ENCODE measurements at places on chromosomes 7 and 10. TPM values are rescaled to one million over a fixed set of nuclear protein-coding genes. Genes with fewer than 3 reads are reported as not detected.

The FKBP6 gene
- total RNA-seq, result not detected

The SLC13A1 gene
- total RNA-seq, result not detected

The PTPRE gene
- 16.5 TPM for total RNA-seq

The ADGRA1 gene
- not detected for total RNA-seq

The AIMP2 gene
- total RNA-seq, result 45.6 TPM

The ERCC6 gene
- 19.2 TPM for total RNA-seq

The FEZF1 gene
- total RNA-seq, result not detected

The PPP1R9A gene
- total RNA-seq, result not detected

The JAZF1 gene
- 2.8 TPM for total RNA-seq

The GPNMB gene
- total RNA-seq, result 0.82 TPM

The HKDC1 gene
- total RNA-seq, result 0.61 TPM

The TMEM140 gene
- total RNA-seq, result 27.5 TPM

The TRIM73 gene
- 7.9 TPM for total RNA-seq

The NRP1 gene
- 2.0 TPM for total RNA-seq

The PRLHR gene
- total RNA-seq, result not detected

The PLCE1 gene
- 0.06 TPM for total RNA-seq

The DPYSL4 gene
- 1.5 TPM for total RNA-seq

The SPDYE9 gene
- not detected for total RNA-seq

The SPDYE8 gene
- total RNA-seq, result not detected

The CALML3 gene
- total RNA-seq, result not detected

The IL15RA gene
- total RNA-seq, result 31.7 TPM

The LRCH4 gene
- 155 TPM for total RNA-seq

The AKR1C4 gene
- not detected for total RNA-seq

The CPVL gene
- total RNA-seq, result 1.8 TPM

The SLC35B4 gene
- total RNA-seq, result 18.0 TPM

The SGCE gene
- 2.4 TPM for total RNA-seq

The TLX1 gene
- total RNA-seq, result not detected

The DLD gene
- 78.2 TPM for total RNA-seq

The SYT15 gene
- 1.5 TPM for total RNA-seq

The TUBB8 gene
- not detected for total RNA-seq

The PSMG3 gene
- total RNA-seq, result 37.2 TPM

The ACTR3C gene
- 4.8 TPM for total RNA-seq

The VENTX gene
- total RNA-seq, result not detected

The TMEM236 gene
- total RNA-seq, result 0.06 TPM

The LLCFC1 gene
- not detected for total RNA-seq

The SPDYE5 gene
- total RNA-seq, result 0.15 TPM

The PIK3CG gene
- total RNA-seq, result 50.5 TPM

The GPC2 gene
- total RNA-seq, result 6.2 TPM

The ANKRD30A gene
- total RNA-seq, result not detected

The AMZ1 gene
- total RNA-seq, result 0.40 TPM

The KCNH2 gene
- 0.07 TPM for total RNA-seq

The SPDYE16 gene
- total RNA-seq, result not detected

The PLXDC2 gene
- 0.05 TPM for total RNA-seq

The HOXA7 gene
- not detected for total RNA-seq

The LARP4B gene
- total RNA-seq, result 126 TPM

The TSPAN33 gene
- 15.2 TPM for total RNA-seq

The NSUN6 gene
- 24.9 TPM for total RNA-seq

The GRM3 gene
- not detected for total RNA-seq

The TDRD1 gene
- 0.05 TPM for total RNA-seq

The INHBA gene
- total RNA-seq, result not detected

The CASD1 gene
- total RNA-seq, result 11.9 TPM

The FFAR4 gene
- total RNA-seq, result not detected

The VSTM4 gene
- total RNA-seq, result 0.16 TPM

The ITPRID1 gene
- not detected for total RNA-seq
